ENCODE measurements at places on chromosomes 12 and 14. TPM values are rescaled to one million over a fixed set of nuclear protein-coding genes. Genes with fewer than 3 reads are reported as not detected.

Gene PZP
- total RNA-seq, result not detected

Gene LRP1-AS
- not detected for total RNA-seq

GRCh38 chr12:72658615-72659014 is 386.4 kb downstream of the TRHDE start:
- no peak for DNase-seq

GRCh38 chr12:52232203-52232673 is 805 bp upstream of the KRT7 start:
- DNase-seq, result no peak

Measured in fibroblast of the aortic adventitia (primary cell).